ENCODE measurements at places on chromosomes 5 and 9.
A peak's percentile ranks its signal among the peaks of the same experiment; 100 is the strongest.

DNA sequence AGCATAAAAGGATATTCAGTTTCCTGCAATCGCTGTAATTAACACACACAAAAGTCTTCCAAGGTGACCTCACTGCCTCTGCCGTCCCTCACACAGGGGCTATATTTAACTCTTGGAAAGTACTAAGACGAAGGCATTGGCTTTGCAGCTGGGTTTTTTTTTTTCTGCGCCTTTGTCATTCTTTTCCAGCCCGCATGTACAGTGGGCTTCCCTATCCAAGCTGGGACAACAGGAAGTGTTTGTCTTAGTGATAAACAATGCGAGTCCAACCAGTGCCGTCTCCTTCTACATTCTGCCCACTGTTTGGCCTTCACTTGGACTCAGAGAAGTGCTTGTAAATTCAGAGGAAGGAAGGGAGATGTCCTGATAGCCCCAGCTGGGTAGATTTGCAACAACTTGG, 17.6 kb downstream of the AFAP1L1 start:
- no peak for DNase-seq

DNA sequence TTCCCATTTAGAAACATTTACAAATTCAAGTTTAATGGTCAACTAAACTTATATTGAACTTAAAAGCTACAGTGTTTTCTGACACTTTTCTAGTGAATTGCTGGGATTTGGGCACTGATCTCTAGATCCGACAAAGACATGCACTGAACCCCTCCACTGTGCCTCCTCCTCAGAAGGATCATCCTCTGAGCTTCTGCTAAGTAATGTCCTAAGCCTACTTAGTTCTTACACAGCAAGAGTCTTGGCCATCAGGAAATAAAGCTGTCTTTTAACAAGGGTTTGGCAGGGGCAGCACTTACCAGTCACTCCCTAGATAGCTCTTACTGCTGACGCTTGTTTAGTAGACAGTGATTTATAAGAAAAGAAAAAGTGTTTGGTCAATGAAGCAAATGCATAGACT, 50.5 kb downstream of the FAM81B start:
- no peak for DNase-seq

GRCh38 chr5:144779368-144779767, 608.7 kb downstream of the KCTD16 start:
- no peak for DNase-seq

DNA sequence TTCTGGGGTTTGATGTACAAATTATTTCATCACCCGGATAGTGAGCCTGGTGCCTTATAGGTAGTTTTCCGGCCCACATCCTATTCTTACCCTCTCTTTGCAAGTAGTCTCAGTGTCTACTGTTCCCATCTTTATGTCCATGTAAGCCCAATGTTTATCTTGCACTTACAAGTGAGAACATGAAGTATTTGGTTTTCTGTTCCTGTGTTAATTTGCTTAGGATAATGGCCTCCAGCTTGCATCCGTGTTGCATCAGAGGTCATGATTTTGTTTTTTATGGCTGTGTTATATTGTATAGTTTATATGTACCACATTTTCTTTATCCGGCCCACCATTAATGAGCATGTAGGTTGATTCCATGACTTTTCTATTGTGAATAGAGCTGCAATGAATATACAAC, 136.5 kb downstream of the PRR16 start:
- DNase-seq = no peak

- DNase-seq = no peak
Measured at GRCh38 chr9:31255211-31255610, 1129.2 kb upstream of the ACO1 start.

- DNase-seq = no peak
Measured at GRCh38 chr5:172630986-172631385, 10.1 kb upstream of the NEURL1B start.

DNA sequence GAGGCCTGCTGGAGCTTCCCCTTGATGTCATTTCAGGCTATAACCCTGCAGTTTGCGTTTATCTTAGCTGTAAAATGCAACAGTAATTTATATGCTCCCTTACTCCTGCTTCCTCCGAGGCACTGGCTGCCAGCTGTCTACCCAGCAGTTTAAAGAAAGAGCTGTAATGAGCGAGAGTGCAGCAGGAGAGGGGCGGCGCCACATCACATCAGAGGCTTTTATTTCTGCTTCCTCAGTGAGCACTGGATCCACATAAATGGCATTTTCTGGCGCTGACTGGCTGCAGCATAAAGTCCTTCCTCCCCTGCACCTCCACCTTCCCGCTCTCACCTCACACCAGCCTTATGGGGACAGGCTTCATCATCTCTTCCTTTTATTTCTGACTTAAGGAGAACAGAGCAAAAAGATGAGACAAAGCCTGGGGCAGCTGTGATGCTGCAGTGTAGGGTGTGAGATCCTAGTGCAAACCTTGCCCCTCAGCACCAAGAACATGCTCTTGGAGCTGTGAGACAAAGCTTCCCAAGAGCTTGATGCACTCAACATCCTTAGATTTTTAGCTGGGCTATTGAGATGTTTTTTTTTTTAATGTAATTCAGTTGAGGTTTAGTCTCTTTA, 829.6 kb upstream of the ZNF608 start:
- DNase-seq = peak; percentile 79

DNA sequence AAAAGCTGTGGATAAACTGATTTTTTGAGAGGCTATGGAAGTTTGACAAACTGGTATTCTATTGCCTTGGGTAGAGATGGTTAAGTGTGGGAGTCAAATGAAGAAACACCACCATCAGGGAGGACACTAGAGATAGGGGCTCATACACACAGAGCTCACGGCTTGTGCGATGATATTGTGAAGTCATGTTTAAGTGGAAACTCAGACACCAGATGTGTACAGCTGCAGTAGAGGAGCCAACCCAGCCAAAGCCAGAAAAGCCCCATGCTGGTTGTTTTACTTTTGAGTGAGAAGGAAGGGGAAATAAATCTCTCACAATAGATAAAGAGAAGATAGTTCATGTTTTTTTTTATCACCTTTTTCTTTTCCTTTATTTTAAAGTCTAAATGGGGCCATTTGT, 377.7 kb downstream of the DMRT2 start:
- no peak for DNase-seq

- DNase-seq = peak; percentile 48
Measured at GRCh38 chr9:83535736-83536135, 2.5 kb downstream of the FRMD3 start.

Data from NCI-H2171 treated with DMSO at 0.1 percent for 48 hours (cell line).